Glutamatergic neuron (in vitro differentiated cells): ENCODE measurements at places on chromosomes 4 and X.

DNA sequence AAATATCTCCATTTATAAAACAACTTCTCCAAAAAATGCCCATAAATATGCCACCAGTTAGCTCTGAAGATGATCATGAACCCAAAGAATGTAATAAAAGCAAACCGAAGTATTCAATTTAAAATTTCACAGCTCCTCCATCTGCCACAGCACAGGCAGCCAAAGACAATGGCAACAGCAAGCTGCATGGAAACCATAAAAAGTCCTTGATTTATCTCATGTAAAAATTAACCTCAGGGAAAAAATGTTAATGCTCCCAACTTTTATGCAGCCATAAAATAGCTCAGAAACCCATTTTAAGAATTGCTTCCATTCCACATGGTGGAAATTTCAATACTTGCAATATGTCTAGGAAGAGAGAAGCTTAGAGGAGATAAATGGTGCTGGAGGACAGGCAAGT is 132.3 kb upstream of the ARHGEF9 start:
- DNase-seq = no peak

DNA sequence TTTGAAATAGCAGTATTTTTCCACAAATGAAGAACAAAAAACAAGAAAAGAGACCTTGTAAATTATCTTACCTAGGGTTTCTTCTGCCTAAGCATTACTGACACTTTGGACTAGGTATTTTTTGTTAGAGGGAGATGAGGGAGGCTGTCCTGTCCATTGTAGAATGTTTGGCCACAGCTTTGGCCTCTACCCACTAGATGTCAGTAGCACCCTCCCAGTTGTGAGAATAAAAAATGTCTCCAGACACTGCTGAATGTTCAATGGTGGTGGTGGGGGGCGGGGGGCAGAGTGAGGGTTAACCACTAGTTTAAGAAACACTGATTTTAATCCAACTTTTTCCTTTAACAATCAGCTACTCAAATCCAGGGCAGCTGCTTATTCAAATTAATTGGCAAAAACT is 25.8 kb downstream of the OTUD4 start:
- DNase-seq = no peak

DNA sequence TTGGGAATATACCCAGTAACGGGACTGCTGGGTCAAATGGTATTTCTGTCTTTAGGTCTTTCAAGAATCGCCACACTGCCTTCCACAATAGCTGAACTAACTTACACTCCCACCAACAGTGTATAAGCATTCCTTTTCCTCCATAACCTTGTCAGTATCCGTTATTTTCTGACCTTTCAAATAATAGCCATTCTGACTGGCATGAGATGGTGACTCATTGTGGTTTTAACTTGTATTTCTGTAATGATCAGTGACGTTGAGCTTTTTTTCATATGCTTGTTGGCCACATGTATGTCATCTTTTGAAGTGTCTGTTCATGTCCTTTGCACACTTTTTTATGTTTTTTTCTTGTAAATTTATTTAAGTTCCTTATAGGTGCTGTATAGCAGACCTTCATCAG is 81.2 kb downstream of the ADAM29 start:
- DNase-seq = no peak

DNA sequence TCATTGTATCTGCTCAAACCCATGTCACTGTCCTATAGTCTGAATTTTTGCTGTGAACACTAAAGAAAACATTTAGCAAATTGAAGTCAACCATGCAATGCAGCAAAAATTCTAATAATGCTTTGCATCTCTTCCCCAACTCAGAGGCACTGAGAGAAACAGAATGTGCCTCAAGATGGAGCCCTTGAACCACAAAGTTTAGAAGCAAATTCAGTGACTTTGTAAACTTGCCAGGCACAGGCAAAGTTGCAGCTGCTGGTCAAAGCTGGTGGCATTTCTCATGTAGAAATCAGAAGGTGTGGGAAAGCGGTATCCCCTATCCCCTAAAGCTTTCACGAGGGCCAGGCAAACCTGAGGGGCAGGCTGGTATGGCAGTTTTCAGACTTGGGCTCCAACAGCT is 121.7 kb upstream of the DIPK2B start:
- DNase-seq = no peak

GRCh38 chrX:46311581-46312120 is 233.6 kb downstream of the ZNF674 start:
- no peak for DNase-seq

DNA sequence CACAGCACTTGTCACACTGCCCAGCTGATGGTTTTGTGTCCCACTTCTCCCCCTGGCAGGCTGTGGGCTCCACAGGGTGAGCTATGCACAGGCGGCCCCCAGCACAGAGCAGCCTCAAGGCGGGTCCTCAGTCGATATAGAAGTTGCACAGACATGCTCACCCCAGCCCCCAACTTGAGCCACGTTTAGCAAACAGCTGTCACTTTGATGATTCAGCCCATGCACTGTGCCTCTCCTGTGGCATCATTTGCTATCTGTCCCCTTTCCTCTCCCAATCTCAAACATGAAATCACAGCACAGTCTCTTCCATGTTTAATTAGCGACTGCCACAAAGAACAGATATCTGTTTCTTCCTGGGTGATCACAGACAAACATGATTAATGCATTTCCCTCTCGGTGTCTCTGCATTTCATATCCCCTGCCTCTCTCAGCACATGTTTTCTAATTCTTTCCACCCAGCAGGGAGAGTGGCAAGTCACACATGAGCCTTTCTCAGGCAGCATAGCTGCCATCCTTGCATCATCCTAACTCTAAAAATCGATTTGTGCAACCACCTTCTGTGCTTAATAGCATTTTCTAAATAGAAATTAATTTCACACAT is 204.9 kb downstream of the EVC2 start:
- no peak for DNase-seq

GRCh38 chr4:89070041-89070440 is 13.1 kb upstream of the FAM13A start:
- no peak for DNase-seq

- DNase-seq = no peak
These were observed 413 bp downstream of the PDK3 start for GRCh38 chrX:24465532-24465865.

GRCh38 chr4:3408793-3409330 is 32.9 kb upstream of the HGFAC start:
- DNase-seq = peak; percentile 18

DNA sequence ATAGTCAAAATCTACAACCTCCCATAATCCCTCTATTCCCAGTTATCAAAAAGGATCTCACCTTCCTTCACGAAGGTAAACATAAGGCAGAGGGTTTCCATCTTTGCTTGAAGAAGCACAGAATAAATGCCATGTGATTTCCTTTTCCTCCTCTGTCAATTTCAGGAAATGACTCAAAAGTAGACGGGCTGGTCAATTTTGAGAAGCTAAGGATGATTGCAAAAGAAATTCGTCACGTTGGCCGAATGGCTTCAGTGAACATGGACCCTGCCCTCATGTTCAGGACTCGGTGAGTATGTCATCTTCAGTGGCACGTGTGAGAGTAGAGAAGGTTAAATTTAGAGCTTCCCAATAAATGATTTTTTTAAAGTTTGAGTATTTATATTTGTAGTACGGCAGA is 240.2 kb downstream of the RAPGEF2 start:
- DNase-seq = no peak

DNA sequence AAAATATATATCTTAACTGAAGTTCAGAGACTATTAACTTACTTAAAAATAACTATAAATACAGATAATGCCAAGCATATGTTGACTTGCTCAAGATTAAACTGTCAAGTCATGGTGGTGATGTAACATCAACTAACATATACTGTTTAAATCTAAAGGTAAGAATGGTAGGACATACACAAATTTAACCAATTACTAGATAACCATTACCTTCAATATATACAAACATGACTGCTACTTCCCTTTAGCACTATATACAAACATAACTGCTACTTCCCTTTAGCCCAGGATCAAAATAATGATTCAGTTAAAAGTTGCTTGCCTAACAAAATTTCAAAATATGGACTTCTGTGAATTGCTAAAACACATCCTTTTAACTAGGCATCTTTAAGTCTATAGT is 14.9 kb downstream of the HNRNPD start:
- no peak for DNase-seq

- no peak for DNase-seq
These were observed 82.8 kb downstream of the CPZ start for GRCh38 chr4:8675383-8675782.

DNA sequence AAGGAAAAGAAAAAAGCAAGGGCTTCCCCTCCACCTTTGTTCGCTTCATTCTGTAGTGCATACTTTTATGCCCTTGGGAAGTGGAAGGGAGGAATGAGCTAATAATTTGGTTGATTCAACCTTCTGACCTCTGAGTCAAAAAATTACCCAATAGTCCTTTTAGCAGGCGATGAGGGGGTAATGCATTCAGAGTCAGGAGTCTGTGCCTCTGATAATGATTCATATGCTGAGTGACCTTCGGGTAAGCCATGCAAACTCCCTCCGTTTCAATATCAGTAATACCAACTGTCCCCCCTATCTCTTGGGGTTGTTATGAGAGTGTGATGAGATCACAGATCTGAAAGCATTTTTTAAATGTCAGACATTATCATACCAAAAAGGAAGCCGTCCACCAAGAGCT is 41.6 kb upstream of the ACSL4 start:
- no peak for DNase-seq

- DNase-seq = no peak
These were observed 389.4 kb downstream of the GALNTL6 start for GRCh38 chr4:172202480-172203076.

GRCh38 chr4:41530741-41531140 is 7.2 kb upstream of the LIMCH1 start:
- no peak for DNase-seq

- DNase-seq = peak; percentile 59
These were observed 37.0 kb upstream of the ZBTB33 start for GRCh38 chrX:120213438-120214265.

GRCh38 chr4:150582146-150582872 is at the start of gene MAB21L2:
MAB21L2 (plus strand) TSS chr4:150582151; CDS start chr4:150583030, 879 bp downstream.
- DNase-seq = no peak

DNA sequence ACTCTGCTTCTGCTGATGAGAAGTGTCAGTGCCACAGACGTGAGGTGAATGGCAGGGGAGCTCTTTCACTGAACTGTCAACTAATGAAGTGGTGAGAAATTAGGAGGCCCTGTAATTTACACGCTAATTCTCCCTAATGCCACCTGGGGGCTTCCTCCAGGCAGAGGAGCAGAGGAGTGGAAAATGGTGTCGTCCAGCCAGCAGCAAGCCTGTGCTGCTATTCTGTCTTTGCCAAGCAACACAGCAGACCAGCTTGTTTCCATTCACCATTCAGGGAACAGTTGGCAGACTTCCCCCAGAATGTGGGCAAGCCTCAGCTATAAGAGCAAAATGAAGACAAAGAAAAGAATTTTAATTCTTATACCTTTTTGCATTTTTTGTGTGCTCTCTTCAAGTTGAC is 245.2 kb upstream of the TET2 start:
- peak; percentile 30 for DNase-seq

DNA sequence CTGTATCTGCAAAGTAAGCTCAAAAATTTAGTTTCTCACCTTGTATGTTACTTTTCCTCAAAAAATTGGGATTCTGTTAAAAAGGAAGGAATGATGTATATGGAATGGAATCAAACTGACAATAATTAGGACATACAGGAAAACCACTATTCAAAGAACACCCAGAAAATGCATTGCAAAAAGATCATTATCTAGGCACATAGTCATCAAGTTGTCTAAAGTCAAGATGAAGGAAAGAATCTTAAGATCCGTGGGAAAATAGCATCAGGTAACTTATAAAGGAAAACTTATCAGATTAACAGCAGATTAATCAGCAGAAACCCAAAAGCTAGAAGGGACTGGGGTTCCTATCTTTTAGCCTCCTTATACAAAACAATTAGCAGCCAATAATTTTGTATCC is 23.1 kb upstream of the PLK4 start:
- DNase-seq = no peak

DNA sequence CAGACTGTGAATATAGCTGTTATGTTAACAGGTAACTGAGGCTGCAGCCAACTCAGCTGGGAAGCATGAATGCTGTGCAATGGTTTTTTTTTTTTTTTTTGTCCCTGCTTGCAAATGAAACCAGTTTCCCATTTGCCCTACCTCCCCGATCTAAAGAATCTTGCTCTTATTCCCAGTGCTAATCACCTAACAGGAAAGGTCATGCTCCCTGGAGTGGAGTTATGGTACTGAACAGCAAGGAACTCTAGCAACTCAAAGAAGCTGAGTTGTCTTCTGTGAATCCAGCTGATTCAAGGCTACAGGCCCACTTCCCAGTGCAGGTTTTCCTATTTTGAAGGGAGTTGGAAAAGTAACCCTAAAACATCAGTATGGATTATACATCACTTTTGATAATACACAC is 52.1 kb downstream of the HTR2C start:
- DNase-seq = no peak

DNA sequence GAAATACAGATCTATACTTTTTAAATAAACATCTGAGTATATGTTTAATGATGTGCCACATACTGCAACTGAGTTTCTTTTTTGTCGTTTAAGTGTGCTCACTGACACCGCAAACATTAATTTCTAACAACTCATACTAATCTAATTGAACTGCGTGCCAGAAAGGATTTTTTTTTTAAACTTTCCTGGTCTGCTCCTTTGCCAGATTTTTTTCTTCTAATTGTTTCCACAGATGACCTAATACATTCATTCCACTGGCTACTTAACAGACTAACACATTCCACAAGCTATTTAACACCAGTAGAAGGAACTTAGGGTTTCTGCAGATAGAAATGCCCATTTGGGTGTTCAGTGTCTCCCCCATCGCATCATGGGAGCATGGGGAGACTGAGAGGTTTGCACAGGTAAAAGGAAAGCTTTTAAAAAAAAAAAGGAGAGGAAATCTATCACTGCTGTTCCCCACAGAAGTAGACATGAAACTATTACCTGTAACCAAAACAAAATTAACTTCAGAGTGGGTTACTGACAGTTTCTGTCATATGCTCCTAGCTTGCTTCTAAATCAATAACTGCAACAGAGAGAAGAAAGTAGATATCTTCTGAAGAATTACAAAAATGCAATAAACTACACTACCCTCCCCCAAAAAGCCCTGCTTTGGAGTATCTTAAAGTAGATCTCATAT is 31.6 kb downstream of the SH3KBP1 start:
- no peak for DNase-seq

DNA sequence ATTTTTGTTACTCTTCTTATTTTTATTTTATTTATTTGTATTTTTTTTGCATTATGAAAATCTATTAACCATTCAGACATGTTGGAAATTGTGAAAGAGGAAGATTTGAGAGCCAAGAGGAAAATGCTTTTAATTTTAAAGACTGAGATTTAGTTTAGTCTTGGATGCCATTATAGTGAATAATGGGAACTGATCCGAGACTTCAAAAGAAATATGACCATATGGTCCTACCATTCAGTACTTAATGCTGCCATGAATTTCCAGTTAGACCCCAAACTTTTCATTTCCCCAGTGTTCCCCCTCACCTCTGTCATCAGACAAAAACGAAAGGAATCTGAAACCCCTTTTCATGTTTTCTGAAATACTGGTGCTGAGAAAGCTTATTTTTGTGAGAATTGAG is 95.5 kb downstream of the TENM3 start:
- no peak for DNase-seq

GRCh38 chr4:6969826-6970800 is 60.5 kb downstream of the TBC1D14 start:
- DNase-seq = peak; percentile 47

GRCh38 chr4:108053251-108053711 is 63.6 kb downstream of the HADH start:
- DNase-seq = no peak
